ENCODE measurements at places on chromosomes 2 and 18. TPM values are rescaled to one million over a fixed set of nuclear protein-coding genes. Genes with fewer than 3 reads are reported as not detected.

CERKL gene
- not detected for total RNA-seq

INPP4A gene
- total RNA-seq, result 26.1 TPM

HJURP gene
- 5.8 TPM for total RNA-seq

DCC gene
- total RNA-seq, result not detected

MAT2A gene
- total RNA-seq, result 270 TPM

LOXL3 gene
- total RNA-seq, result 12.6 TPM

VIT gene
- total RNA-seq, result 0.77 TPM

KIF5C gene
- total RNA-seq, result 0.17 TPM

CROCC2 gene
- total RNA-seq, result 0.51 TPM

AMMECR1L gene
- 16.8 TPM for total RNA-seq

FRZB gene
- total RNA-seq, result 2.0 TPM

C2orf78 gene
- total RNA-seq, result not detected

CYS1 gene
- total RNA-seq, result 5.1 TPM

CHPF gene
- total RNA-seq, result 46.0 TPM

GALNT13 gene
- total RNA-seq, result 0.17 TPM

ITGB1BP1 gene
- 44.6 TPM for total RNA-seq

GPR45 gene
- total RNA-seq, result not detected

CIB4 gene
- not detected for total RNA-seq

LRRC30 gene
- total RNA-seq, result not detected

SLC8A1 gene
- total RNA-seq, result 109 TPM

C2orf81 gene
- 1.5 TPM for total RNA-seq

GAREM1 gene
- total RNA-seq, result 1.5 TPM

KRTCAP3 gene
- total RNA-seq, result not detected

ODC1 gene
- total RNA-seq, result 86.4 TPM

MREG gene
- total RNA-seq, result 3.5 TPM

STEAP3 gene
- total RNA-seq, result 13.7 TPM

IL36RN gene
- not detected for total RNA-seq

VAMP8 gene
- total RNA-seq, result 2.1 TPM

CHRNG gene
- total RNA-seq, result not detected

GLI2 gene
- 3.3 TPM for total RNA-seq

ROCK2 gene
- total RNA-seq, result 58.1 TPM

ASB1 gene
- total RNA-seq, result 18.2 TPM

UGT1A3 gene
- not detected for total RNA-seq

OR6B2 gene
- total RNA-seq, result not detected

TCF7L1 gene
- total RNA-seq, result 0.83 TPM

PFN4 gene
- total RNA-seq, result 1.5 TPM

ITGB6 gene
- total RNA-seq, result not detected

LIMS3 gene
- not detected for total RNA-seq

UBE2F gene
- total RNA-seq, result 53.7 TPM

GREB1 gene
- 0.51 TPM for total RNA-seq

SETBP1 gene
- total RNA-seq, result 4.9 TPM

TBR1 gene
- total RNA-seq, result not detected

UGT1A9 gene
- total RNA-seq, result not detected

TUBA4B gene
- not detected for total RNA-seq

PNKD gene
- 21.3 TPM for total RNA-seq

VWA3B gene
- total RNA-seq, result 0.26 TPM

ST8SIA3 gene
- not detected for total RNA-seq

ROCK1 gene
- total RNA-seq, result 55.2 TPM

ITGA6 gene
- total RNA-seq, result 2.6 TPM

TSGA10 gene
- 5.3 TPM for total RNA-seq

All from fibroblast of lung (primary cell).